ENCODE measurements at places on chromosomes 16 and 17.

DNA sequence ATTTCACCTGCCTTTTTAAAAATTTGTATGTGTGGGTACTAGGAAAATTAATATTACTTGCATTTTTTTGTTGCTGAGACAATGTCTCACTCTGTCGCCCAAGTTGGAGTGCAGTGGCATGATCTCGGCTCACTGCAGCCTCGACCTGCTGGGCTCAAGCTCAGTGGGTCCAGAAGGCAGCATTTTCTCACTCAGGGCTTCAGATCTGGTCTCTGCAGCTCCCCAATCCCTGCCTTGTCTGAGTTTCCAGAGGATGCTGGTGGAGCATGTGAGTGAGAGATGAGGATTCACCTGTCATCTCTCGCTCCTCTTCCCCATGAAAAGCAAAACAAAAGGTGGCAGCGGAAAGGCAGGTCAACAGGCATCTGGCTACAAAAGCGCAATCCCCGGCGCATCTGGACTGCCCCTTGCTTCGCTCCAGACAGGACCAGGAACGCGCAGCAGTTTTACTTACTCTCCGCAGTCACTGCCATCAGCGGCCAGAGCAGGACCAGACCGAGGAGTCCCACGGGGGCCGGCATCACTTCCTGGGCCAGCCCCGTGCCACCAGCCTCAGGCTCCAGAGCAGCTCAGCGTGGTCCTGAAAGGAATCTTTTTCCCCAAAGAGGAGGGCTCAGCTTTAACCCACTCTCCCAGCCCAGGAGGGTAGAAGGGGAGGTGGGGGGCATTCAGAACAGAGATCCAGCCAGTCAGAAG lies 59.9 kb downstream of the LITAF start:
- no peak for DNase-seq

DNA sequence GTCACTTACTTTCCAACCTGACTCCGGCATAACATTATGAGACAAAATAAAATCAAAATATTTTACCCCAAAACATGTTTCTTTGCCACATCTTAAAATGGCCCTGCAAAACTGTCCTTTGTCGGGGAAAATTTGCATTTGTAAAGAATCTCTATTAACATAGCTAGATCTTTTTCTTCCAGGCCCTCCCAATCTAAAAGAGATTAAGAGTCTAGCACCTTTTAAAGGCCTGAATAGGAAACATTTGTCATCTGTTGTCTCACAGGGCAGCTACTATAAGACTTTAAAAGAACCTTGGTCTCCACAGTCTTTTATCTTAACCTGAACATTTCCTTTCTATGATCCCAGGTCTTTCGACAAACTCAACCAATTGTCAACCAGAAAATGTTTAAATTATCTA lies 18.1 kb upstream of the DHRS7B start:
- DNase-seq = no peak

- no peak for DNase-seq
These were observed 41.7 kb downstream of the CNGB1 start for GRCh38 chr16:57929250-57929649.

- DNase-seq = no peak
These were observed 1276.1 kb upstream of the CDH8 start for GRCh38 chr16:63312346-63312745.

- DNase-seq = no peak
These were observed 3.4 kb upstream of the ZNF423 start for GRCh38 chr16:49859125-49859811.

DNA sequence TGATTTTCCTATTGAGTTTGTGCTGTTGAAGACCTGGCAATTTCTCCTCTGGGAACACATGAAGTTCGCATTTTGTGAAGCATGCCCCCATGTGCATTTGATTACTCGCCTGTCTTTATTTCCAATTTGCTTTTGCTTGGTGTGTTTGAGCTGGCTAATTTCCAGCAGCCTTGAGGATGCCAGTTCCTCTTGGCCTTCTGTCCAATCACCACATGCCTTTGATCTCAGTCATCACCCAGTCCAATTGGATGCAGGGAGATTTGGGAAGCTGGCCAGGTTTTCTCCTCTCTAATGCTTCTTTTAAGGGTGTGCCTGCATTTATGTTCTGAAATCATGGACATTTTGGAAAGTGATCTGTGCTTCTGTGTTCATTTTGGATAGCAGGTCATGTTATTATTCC lies 3.8 kb upstream of the TMEM100 start:
- DNase-seq = peak; percentile 100

DNA sequence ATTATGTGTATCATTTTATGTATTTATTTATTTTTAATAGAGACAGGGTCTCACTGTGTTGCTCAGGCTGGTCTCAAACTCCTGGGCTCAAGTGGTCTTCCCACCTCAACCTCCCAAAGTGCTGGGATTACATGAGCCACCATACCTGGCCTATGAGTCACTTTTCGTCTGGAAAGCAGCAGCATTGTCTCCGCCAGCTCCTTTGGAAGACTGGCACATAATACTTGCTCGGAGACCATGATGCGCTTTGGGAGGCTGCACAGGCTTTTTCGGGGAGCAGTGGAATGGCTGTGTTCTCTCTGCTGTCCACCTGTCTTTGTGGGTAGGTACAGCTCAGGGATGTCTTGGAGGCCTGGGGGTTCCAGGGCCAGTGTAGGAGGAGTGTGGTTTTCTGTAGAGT lies 102.2 kb downstream of the AATF start:
- DNase-seq = no peak

- DNase-seq = no peak
These were observed 462.5 kb upstream of the EEF2KMT start for GRCh38 chr16:5560084-5560483.

DNA sequence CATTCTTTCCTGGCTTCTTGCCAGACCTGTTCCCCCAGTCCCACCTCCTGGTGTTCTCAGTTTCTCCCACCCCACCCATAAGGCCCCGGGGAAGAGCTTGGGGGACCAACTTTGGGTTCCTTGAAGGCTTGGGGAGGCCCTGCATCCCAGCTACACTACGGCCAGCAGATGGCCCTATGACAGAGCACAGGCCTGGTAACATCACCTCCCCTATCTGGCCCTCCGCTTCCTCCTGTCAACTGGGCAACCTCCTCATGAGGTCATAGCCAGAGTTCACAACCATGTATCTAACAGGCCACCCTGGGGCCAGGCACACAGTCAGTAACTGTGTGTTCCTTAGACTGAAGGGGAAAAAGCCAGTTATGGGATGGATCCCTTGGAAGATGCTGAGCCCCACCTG lies 31.4 kb downstream of the MYO15A start:
- DNase-seq = no peak

GRCh38 chr17:43106552-43106951 lies 18.6 kb downstream of the BRCA1 start:
- DNase-seq = no peak

DNA sequence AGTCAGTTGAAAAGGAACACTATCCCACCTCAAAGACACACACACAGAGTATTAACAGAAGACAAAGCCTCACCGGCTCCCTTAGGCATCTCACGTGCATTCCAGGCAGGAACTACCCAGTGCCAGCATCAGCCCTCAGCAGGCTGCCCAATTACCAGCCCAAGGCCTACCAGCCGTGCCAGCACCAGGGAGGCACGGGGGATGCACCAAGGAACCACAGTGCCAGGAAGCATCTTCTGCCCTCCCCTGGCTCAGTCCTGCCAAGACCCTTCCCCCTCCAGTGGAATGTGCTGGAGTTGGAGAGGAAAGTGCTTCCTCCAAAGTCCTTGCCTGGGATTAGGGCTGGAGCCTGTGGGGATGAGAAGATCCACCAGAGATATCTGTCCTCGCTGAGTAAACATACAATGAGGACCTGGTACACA lies 11.0 kb upstream of the KRT19 start:
- DNase-seq = no peak

- no peak for DNase-seq
These were observed 70.9 kb downstream of the GNAO1 start for GRCh38 chr16:56262148-56262547.

DNA sequence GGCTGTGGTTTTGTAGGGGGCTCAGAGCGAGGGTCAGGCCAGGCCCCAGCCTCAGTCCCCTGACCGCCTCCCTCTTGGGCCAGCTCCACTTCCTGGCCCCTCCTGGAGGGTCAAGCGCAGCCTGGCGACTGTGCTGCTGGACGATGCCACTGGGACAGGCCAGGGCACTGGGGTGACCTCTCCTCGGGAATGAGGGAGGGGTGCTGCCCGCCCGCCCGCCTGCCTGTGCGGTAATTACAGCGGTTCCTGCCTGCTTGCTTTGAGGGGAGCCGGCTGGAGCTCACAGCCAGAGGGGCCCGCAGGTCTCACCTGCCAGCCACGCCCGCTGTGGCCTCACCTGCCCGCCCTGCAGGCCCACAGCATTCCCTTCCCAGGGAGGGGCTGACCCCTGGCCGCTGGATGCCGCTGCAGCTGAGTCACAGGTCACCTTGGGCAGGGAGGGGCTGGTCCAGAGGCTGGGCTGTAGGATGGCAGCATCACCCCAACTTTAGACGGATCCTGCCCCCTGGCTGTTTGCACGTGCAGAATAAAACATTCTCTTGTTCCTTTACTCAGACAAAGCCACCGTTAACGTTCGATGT lies 76.7 kb upstream of the CBX4 start:
- DNase-seq = no peak

GRCh38 chr17:32621612-32622312 lies 135.0 kb downstream of the CDK5R1 start:
- no peak for DNase-seq

DNA sequence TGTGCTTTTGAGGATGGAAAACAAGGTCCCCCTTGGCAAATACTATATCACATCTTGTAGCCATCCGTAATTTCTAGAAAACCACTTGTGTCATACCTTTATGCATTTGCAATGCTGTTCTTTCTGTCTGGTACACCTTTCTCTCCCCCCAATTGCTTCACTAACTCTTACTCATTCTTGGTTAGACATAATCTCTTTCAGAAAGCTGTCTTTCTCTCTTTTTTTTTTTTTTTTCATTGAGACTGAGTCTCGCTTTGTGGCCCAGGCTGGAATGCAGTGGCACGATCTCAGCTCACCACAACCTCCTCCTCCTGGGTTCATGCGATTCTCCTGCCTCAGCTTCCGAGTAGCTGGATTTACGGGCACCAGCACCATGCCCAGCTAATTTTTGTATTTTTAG lies 94.9 kb upstream of the C17orf78 start:
- no peak for DNase-seq

DNA sequence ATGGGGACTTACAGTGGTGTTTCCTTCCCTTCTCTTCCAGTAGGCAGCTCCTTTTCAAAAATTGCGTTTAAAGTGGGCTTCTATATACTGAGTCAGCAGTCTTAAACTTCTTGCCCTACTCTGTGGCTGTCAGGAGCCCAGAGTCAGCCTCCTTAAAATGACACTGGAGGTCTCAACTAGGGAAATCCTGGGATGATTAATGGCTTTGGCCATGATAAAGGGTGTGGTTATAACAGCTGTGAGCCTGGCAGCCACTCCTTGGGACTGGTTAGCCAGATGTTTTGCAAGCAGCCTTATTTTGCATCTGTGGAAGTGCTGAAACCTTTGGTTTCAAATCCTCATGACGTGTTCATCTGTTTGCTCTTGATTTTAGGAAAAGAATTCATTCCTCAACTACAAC lies 25.0 kb downstream of the TAC4 start:
- peak; percentile 82 for DNase-seq

GRCh38 chr17:59764292-59764741 lies 56.9 kb downstream of the VMP1 start:
- DNase-seq = no peak

DNA sequence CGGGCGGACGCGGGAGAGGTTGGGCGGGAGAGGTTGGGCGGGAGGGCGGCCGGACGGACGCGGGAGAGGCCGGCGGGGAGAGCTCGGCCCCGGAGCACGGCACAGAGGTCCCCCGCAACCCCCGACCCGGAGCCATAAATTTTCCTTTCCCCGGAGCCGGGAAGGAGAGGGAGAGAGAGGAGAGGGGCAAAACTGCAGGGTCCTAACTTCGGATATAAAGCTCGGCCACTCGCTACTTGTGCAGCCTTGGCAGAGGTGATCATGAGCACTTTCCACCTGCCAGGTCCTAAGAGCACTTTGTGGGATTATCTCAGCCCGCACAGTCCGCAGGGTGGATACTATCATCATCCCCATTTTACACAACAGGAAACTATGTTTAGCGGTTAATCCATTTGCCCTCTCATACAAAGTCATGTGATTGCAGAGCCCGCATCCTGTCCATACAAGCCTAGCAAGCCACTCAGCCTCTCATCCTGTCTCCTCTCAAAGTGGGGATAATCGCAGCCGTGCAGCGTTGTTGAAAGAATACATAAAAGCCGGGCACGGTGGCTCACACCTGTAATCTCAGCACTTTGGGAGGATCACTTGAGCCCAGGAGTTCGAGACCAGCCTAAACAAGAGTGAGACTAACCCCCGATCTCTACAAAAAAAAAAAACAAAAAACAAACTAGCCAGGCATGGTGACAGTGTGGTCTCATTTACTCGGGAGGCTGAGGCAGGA lies 780 bp upstream of the DCAKD start:
- no peak for DNase-seq

DNA sequence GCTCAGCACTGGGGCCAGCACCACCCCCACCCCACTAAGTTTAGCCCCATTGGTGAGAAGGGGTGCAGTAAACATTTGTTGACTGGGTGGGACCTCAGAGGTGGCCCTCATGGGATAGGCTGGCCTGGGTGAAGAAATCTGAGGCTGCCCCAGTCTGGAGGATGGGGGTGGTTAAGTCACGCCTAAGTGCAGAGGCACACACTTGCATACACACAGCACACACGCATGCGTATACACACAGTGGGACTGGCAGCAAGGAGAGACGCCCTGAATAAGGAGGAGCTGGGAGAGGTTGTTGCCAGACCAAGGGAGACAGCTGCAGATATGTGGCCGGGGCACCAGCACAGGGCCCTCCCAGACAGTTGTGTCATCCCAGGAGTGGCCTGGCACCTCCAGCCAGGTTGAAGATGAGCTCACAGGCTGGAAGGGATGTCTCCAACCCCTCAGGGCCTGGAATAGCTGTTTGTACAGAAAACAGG lies 3.0 kb upstream of the BCAR1 start:
- peak; percentile 94 for DNase-seq

GRCh38 chr16:30490210-30490609 lies 17.7 kb downstream of the ITGAL start:
- peak; percentile 39 for DNase-seq

- DNase-seq = no peak
These were observed 3.4 kb downstream of the USH1G start for GRCh38 chr17:74919440-74920305.

DNA sequence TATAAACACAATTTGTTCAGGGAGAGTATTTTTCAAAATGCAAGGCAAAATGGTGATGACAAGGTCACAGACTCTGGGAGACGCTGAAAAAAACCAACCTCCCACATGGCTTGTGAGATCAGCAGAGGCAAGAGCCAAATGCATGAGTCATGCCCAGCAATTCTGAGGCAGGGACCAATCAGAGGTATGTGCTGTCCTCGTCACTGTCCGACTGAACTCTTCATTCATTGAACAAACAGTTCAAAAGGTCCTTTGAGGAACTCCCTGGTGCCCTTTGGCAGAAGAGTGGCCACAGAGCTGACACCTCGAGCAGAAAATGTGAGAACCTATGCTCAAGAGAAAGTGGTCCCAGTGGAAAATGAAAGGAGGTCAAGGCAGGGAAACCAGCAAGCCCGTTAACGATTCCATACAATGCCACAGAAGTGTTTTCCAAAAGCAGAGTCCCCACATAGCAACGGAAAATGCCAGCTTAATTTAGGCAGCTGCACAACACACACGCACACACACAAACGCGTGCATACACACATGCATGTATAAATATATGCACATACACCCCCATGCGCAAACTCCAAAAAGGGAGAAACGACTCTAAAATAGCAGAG lies 50.9 kb downstream of the CDH11 start:
- peak; percentile 94 for DNase-seq

All from fibroblast of gingiva (primary cell).